ENCODE measurements at places on chromosomes 12 and 14.

GRCh38 chr12:121781998-121782979 lies 11.2 kb downstream of the RHOF start:
- DNase-seq = no peak
- no peaks in the 10 kb centered on the region for H3K27me3 ChIP-seq
- H3K4me1 ChIP-seq = peaks cover 43% of the 10 kb centered on the region
- peak overlapping the region; percentile 73 for H3K27ac ChIP-seq

DNA sequence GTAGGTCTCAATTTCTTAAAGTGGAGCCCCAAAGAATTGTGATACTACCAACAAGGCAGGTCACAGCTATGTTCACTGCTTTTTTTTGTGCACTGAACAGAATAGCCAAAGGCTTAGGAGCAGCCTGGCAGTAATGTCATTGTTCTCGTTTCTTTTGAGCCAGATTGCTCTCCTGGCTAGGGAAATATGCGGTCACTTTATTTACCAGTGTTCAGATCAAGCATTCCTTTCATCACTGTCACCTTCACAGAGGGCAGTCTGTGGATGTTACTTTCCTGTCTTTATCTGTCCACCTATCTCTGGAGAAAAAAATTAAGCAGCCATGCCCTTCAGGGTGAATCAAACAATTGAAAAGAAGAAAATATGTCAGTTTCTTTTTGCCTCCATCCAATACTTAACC lies 159.6 kb downstream of the BTG1 start:
- H3K4me3 ChIP-seq = no peak overlapping the region
- no peak overlapping the region for H3K27ac ChIP-seq
- no peak for DNase-seq
- no peaks in the 10 kb centered on the region for H3K4me1 ChIP-seq

GRCh38 chr12:22598763-22599161 lies 26.2 kb upstream of the ETNK1 start:
- H3K36me3 ChIP-seq = no peaks in the 10 kb centered on the region
- no peaks in the 10 kb centered on the region for H3K27me3 ChIP-seq
- no peak for DNase-seq
- no peaks in the 10 kb centered on the region for H3K4me1 ChIP-seq
- H3K4me3 ChIP-seq = no peak overlapping the region

- no peaks in the 10 kb centered on the region for H3K27me3 ChIP-seq
- H3K36me3 ChIP-seq = no peaks in the 10 kb centered on the region
- no peaks in the 10 kb centered on the region for H3K4me1 ChIP-seq
- H3K27ac ChIP-seq = no peak overlapping the region
- no peak for DNase-seq
- no peak overlapping the region for H3K4me3 ChIP-seq
Measured at GRCh38 chr12:105018776-105019175, 32.7 kb downstream of the NOPCHAP1 start.

DNA sequence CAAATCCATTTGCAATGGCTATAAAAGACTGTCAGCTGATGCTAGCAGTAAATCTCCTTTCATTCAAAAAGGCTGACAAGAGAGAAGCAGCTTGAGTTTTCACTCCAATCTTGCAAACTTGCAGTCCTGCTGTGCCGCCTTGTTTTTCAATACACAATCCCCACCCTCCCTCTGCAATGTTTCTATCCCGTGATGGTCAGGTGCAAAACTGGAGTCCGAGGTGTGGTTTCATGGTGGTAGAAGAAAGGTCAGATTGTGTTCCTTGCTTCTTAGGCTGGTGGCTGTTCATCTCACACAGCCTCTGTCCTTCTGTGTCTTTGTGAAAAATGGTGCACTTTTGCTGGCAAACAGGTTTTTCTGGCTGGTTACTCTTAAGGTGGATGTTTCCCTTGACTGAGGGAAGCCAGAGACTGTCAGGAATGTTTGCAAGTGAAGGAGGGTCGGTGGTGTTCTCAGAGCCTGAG lies 27.7 kb upstream of the TBX3 start:
- H3K4me3 ChIP-seq = no peak overlapping the region
- DNase-seq = no peak
- H3K27ac ChIP-seq = no peak overlapping the region
- no peaks in the 10 kb centered on the region for H3K4me1 ChIP-seq
- no peaks in the 10 kb centered on the region for H3K27me3 ChIP-seq

DNA sequence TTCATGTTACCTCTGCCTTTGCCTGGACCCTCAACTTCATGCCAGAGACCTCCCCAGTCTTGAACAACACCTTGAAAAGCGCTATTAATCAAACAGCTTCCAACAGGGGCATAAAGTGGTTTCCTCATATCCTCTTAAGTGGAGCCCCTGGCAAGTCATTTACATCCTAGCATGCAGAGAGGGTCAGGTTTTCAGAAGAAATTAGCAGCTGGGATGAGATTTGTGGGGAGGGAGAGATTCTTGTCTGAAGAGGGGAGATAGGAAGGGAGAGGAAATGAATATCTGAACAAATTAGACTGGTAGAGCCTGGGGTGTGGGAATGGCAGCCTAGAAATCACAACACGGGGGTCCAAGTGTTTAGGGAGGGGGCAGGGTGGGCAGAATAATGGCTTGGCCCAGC lies 45.6 kb downstream of the CALM1 start:
- no peaks in the 10 kb centered on the region for H3K27me3 ChIP-seq
- H3K4me3 ChIP-seq = no peak overlapping the region
- H3K27ac ChIP-seq = no peak overlapping the region
- H3K36me3 ChIP-seq = no peaks in the 10 kb centered on the region

DNA sequence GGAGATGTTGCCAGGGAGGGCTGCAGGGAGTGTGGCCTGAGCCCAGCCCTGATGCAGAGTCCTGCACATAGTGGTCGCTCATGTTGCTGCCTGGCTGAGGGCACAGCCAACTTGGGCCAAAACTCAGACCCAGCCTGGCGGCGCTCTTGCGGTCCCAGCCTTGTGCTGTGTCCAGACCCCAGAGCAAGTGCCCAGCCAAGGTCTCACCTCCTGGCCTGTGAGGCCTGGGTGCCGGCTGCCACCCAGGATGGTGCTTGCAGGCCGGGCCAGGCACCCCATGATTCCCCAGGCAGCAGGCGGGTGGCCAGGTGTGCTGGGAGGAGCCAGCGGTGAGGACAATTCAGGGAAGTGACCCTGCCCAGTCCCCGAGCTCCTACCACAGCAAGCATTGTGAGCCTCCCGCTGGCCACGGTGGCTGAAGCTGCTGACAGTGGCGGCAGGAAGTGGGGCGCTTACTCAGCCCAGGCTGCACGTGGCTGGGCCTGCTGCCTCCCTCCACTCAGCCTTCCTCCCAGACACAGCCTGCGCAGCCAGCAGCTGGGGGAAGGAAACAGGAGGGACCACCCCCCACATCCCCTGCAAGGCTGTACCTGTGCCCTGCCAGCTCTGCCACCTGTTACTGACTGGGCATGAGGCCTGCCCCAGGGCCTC lies 17.7 kb upstream of the PGF start:
- no peaks in the 10 kb centered on the region for H3K36me3 ChIP-seq
- no peak overlapping the region for H3K4me3 ChIP-seq
- no peak for DNase-seq
- no peaks in the 10 kb centered on the region for H3K4me1 ChIP-seq

DNA sequence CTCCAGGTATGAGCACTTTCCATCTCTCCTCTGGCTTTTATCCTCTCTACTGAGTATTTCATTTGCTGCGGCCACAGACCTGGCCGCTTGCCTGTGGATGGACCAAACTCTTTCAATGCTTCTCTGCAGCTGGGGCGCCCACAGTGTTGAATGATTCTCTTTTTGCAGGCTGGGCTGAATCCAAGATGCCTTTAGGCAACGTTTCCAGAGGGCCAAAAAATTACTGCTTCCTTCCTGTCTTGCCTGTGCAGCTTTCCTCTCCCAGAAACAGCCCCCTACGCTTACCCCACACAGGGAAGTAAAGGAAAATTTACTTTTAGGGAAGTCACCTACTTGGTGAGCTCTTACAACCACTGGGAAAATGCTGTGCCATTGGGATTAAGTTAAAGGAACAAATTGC lies 55.6 kb upstream of the JDP2 start:
- no peak overlapping the region for H3K4me3 ChIP-seq
- H3K4me1 ChIP-seq = no peaks in the 10 kb centered on the region
- DNase-seq = no peak
- no peaks in the 10 kb centered on the region for H3K36me3 ChIP-seq
- H3K27me3 ChIP-seq = peaks cover 5% of the 10 kb centered on the region
- H3K27ac ChIP-seq = no peak overlapping the region

DNA sequence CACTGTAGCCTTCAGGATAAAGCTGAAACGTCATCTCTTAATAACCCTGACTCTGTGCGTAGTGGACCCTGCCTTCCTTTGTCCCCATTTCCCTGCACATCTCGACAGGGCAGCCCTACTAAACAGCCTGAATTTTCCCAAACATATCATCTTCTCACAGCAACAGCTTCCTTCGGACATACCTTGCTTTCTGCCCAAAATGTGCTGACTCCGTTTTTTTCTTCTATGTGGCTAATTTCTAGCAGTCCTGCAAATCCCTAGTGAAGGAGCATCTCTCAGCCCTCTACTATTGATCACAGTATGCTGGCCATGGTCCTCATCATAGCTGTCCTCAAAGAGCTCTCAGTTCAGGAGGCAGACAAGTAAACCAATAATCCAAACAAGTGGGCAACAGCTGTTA lies 53.1 kb upstream of the PCED1B start:
- H3K4me3 ChIP-seq = no peak overlapping the region
- no peaks in the 10 kb centered on the region for H3K36me3 ChIP-seq
- H3K27me3 ChIP-seq = no peaks in the 10 kb centered on the region
- no peak overlapping the region for H3K27ac ChIP-seq
- no peak for DNase-seq

DNA sequence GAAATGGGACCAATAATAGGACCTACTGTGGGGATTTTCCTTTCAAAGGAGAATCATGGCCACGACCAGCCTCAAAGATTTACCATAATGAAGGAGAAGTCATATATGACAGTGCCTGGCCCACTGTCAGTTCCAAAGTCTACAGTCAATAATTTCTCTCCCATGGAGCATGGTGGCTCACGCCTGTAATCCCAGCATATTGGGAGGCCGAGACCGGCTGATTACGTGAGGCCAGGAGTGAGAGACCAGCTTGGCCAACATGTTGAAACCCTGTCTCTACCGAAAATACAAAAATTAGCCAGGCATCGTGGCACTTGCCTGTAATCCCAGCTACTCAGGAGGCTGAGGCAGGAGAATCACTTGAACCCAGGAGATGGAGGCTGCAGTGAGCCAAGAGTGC lies 13.8 kb downstream of the IRF2BPL start:
- H3K4me1 ChIP-seq = no peaks in the 10 kb centered on the region
- peak overlapping the region; percentile 45 for H3K27ac ChIP-seq
- no peak overlapping the region for H3K4me3 ChIP-seq
- no peaks in the 10 kb centered on the region for H3K27me3 ChIP-seq

- no peak for DNase-seq
- H3K4me3 ChIP-seq = peak overlapping the region; percentile 43
- peak overlapping the region; percentile 14 for H3K27ac ChIP-seq
- H3K4me1 ChIP-seq = peaks cover 12% of the 10 kb centered on the region
Measured at GRCh38 chr12:31362115-31362758, 36.3 kb upstream of the SINHCAF start.

- no peak overlapping the region for H3K4me3 ChIP-seq
- H3K27ac ChIP-seq = no peak overlapping the region
- H3K4me1 ChIP-seq = no peaks in the 10 kb centered on the region
Measured at GRCh38 chr14:80718940-80719339, 222.6 kb downstream of the CEP128 start.

DNA sequence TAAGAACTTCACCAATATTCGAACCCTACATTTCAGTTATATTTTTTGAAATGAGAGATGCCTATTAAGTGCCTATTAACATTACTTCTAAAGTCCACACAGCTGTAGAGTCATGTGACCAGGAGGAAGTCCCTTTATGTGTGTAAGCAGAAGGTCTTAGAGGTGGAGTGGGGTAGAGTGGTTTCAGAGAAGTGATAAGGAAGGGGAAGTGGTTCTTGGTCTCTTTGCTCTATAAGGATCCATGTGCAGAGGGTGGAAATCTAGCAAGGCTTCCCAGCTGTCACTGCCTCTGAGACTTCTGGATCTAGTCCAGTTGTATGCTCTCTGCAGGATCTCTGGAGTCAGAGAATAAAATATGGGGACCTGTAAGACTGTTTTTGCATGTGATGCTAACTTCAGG lies 673.9 kb downstream of the FLRT2 start:
- no peak overlapping the region for H3K4me3 ChIP-seq
- H3K27ac ChIP-seq = no peak overlapping the region
- H3K4me1 ChIP-seq = no peaks in the 10 kb centered on the region
- no peaks in the 10 kb centered on the region for H3K36me3 ChIP-seq

DNA sequence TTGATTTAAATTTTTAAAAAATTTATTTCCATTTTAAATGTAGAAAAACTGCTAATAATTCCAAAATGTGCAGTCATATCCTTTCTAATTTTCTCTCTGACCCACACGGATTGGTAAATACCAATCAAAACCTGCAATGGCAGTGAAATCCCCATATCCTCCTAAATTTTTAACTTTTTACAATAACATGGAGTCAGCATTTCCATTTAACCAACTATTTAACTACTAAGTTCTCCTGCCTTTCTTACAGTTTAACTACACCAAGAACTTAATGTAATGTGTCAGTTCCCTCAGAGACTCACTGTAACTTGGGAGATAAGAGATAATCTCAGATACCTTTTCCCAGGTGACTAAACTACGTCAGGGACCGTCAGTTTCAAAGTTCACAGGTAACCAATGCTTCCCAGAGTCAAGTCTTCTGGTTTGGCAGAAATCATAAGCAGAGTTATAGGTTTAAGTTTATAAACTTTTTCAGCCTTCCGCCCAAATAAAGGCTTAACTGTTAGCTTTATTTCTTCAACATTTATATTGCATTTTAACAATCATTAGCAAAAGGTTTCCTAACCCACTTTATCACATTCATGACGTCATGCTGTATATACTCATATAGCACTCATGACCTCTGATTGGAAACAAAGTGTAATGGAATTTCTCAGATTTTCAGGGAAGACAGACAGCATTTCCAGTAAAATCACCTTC lies 7.6 kb downstream of the KRAS start:
- DNase-seq = no peak
- H3K4me1 ChIP-seq = no peaks in the 10 kb centered on the region
- H3K4me3 ChIP-seq = no peak overlapping the region
- H3K36me3 ChIP-seq = peaks cover 10% of the 10 kb centered on the region

DNA sequence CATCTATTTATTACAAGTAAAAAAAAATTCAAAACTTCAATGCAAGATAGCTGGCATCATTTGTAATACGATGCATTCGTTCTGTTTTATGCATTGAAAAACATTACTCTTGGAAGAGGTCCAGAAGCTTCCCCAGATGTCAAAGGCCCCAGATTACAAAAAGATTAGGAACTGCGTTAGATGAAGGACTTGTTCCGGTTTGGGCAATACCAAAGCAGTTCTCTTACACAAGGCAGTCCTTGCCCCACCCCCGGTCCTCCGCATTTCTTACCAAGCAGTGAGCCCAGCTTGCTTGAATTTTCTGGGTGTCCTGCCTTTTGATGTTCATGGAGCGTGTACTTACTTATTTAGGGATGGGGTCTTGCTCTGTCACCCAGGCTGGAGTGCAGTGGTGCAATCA lies 4.8 kb upstream of the HVCN1 start:
- no peaks in the 10 kb centered on the region for H3K27me3 ChIP-seq
- no peaks in the 10 kb centered on the region for H3K4me1 ChIP-seq
- H3K27ac ChIP-seq = no peak overlapping the region

- H3K27ac ChIP-seq = peak overlapping the region; percentile 64
- peaks cover 14% of the 10 kb centered on the region for H3K4me1 ChIP-seq
- H3K4me3 ChIP-seq = no peak overlapping the region
- no peak for DNase-seq
Measured at GRCh38 chr12:52913431-52913821, 8.6 kb upstream of the KRT8 start.

GRCh38 chr14:49641697-49642129 lies 6.7 kb upstream of the DNAAF2 start:
- H3K27ac ChIP-seq = peak overlapping the region; percentile 70
- no peak overlapping the region for H3K4me3 ChIP-seq
